ENCODE measurements at places on chromosomes 1 and 21.

DNA sequence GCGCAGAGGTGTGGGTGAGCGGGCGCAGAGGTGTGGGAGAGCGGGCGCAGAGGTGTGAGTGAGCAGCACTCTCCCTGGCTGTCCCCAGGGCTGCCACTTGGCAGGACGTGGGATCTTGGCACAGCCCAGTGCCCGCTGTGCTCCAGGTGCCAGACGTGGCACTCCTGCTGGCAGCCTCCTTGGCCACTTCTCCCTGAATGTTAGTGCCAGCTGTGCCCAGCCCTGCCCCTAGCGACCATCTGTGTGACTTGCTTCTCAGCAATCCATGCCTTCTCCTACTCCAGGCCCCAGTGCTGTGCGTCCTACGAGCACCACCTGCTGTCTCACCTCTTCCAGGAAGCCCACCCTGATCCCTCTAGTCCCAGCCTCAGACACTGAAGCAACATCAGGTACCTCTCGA lies 30.5 kb downstream of the KRTAP10-1 start:
- no peak for DNase-seq

DNA sequence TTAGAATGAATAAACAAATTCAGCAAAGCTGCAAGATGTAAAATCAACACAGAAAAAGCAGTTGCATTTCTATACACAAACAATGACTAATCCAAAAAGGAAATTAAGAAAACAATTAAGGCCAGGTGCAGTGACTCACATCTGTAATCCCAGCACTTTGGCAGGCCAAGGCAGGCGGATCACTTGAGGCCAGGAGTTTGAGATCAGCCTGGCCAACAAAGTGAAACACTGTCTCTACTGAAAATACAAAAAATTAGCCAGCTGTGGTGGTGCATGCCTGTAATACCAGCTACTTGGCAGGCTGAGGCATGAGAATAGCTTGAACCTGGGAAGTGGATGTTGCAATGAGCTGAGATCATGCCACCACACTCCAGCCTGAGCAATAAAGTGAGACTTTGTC lies 22.3 kb downstream of the THEM4 start:
- no peak for DNase-seq

- DNase-seq, result no peak
Observed at GRCh38 chr1:96238426-96238825, 483.2 kb upstream of the PTBP2 start.

GRCh38 chr21:34268493-34268892 lies 95.3 kb upstream of the KCNE2 start:
- no peak for DNase-seq

- no peak for DNase-seq
Observed at GRCh38 chr1:239315631-239316217, 70.6 kb upstream of the CHRM3 start.

DNA sequence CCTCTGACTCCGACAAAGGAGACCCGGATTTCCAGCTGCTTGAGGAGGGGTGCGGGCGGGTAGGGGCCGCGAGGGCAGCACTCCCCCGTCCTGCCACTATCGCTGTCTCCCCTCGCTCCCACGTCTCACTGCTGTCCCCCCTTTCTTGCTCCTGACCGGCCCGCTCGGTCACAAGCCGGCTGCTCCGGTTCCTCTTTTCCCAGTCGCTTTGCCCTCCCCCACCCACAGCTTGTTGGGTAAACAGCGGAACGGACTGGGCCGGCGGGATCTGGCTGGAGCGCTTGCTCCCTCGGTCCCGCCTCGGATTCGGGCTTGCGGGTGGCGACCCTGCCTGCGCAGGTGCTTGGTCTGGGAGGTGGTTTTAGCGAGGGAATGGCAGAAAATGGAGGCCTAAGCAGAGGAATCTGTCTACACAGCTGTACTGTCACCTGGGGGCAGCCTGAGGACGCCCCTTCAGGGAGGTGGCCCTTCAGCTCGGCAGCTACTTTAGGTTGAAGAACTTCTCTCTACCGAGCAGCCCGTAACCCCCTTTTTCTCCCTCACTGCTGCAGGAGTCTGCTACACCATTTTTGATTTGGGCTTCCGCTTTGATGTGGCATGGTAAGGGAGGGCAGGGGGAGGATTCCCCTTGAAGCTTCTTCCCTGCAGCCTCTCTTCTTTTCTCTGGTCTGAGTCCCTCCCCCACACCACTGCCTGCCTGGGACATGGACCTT lies 645 bp downstream of the ATP6V0B start:
- peak; percentile 27 for DNase-seq

DNA sequence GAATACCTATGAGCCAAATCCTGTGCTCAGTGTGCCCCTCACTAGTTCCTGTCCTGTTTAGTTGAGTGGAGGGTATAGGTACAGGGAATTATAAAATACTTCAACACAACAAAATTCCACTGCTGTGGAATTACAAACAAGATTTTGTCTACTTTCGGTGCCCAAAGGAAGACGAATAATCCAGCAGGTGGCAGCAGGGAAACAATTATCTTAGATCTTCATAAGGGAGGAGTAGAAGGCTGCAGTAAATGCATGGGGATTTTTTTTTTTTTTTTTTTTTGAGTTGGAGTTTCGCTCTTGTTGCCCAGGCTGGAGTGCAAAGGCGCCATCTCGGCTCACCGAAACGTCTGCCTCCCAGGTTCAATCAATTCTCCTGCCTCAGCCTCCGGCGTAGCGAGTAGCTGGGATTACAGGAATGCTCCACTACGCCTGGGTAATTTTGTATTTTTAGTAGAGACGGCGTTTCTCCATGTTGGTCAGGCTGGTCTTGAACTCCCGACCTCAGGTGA lies 2.0 kb upstream of the PIP5K1A start:
- peak; percentile 25 for DNase-seq

- DNase-seq, result peak; percentile 20
Observed at GRCh38 chr1:151934048-151934493, 24.8 kb upstream of the THEM4 start.

DNA sequence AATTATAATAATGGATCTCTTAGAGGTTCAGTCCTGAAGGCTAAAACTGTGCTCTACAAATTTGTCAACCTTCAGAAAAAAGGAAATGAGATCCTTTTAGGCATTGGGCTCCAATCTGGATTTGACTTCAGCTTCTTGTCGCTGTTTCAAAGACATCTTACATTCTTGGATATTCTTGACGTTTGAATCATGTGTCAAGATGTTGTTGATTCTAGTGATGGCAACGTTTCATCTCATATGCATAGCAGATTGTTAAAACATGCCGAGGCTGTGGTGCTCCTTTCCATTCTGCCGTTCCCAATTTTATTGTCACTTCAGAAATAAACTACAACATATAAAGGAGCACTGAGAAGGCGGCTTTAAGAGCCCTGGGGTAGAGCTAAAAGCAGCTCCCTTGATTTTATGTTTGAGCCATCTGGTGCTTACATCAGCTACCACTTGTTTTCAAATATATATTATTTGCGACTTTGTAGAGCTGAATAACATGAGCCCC lies 467.6 kb upstream of the ZRANB2 start:
- no peak for DNase-seq

GRCh38 chr21:31345136-31345535 lies 1.1 kb upstream of the TIAM1 start:
- DNase-seq, result no peak

- DNase-seq, result no peak
Observed at GRCh38 chr1:58062635-58063034, 483.9 kb downstream of the OMA1 start.

DNA sequence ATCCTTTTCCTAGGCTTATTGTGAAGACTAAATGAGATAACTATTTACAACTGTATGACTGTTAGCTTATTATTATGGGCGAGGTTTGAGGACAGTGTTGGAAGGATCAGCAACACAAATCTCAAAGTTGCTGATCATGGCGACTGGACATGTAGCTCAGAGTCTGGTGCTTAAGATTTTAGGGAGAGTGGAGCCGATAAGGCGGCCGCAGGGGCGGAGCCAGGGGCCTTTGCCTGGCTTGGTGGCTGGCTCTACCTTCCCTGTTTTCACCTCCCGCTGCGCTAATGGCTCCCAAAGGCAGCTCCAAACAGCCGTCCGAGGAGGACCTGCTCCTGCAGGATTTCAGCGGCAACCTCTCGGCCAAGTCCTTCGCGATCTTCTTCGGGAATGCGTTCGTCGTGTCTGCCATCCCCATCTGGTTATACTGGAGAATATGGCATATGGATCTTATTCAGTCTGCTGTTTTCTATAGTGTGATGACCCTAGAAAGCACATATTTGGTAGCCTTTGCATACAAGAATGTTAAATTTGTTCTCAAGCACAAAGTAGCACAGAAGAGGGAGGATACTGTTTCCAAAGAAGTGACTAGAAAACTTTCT lies 45.5 kb downstream of the GIPC2 start:
- no peak for DNase-seq

GRCh38 chr1:77825131-77825709 lies 45.8 kb downstream of the MIGA1 start:
- DNase-seq, result no peak

DNA sequence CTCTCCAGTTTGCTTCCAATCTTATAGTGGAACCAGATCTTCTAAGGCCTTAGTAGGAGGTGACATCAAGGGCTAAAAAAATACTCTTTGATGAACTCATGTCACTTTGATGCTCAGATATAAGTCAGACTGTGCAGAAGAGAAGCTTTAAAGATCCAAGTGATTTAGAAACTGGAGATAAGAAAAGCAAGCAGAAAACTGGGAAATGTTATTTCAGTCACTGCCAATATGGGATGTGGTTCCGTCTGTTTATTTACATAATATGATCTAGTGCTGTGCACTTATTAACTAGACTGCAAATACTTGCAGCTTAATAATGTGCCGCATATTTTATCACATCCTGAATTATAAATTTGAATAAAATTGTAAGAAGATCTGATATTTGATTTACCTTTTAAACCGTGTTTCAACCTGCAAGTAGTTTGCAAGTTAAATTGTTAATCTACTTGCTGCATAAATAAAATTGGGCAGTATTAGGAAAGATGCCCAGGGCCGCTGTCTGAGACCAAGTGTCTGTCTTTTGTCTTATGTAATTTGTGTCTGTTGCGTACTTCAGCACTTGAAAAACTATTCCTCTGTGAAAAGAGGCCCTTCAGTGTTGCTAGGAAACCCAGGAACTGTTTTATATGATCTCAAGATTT lies 29.6 kb downstream of the CXADR start:
- DNase-seq, result no peak

DNA sequence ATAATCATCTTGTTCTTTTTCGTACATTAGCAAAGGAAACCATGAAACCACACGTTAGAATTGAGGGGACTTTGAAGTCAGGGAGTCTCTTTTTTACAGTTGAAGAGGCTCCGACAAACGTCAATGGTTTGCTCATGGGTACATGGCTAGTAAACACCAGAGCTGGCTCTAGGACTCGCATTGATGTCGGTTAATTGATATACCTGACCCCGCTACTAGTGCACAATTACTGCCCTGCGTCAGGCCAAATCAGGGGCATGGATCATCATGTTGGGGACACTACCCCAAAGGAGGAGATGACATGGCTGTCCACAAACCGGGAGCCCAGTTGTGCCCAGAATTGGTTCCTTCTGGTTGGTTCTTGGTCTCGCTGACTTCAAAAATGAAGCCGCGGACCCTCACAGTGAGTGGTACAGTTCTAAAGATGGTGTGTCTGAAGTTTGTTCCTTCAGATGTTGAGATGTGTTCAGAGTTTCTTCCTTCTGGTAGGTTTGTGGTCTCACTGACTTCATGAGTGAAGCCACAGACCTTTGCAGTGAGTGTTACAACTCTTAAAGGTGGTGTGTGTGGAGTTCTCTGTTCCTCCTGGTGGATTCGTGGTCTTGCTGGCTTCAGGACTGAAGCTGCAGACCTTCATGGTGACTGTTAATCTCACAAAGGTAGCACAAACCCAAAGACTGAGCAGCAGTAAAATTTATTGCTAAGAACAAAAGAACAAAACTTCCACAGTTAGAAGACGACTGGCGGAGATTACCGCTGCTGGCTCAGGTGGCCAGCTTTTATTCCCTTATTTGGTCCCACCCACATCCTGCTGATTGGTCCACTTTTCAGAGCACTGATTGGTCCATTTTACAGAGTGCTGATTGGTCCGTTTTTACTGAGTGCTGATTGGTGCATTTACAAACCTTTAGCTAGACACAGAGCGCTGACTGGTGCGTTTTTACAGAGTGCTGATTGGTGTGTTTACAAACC lies 126.9 kb upstream of the ERRFI1 start:
- peak; percentile 51 for DNase-seq

DNA sequence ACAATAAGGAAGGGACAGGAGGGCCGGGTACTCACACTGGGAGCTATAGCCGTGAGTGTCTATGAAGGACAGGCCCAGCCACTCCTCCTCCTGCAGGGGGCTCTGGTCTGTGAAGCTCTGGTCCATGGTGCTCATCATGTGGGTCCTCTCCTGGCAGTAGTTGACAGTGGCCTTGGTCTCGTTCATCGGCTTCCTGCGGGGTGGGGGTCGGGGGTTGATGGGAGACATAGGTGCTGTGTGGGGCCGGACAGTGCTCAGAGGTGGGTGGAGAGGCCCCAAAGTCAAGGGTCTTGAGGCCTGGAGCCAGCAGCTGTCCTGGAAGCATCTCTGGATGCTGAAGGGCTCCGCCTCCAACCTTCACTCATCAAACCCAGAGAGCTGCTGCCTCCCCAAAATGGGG lies 260.4 kb downstream of the PTPRU start:
- DNase-seq, result no peak

- no peak for DNase-seq
Observed at GRCh38 chr1:55749975-55750627, 534.9 kb upstream of the USP24 start.

GRCh38 chr1:18913065-18913835 lies 10.9 kb upstream of the ALDH4A1 start:
- DNase-seq, result peak; percentile 62

DNA sequence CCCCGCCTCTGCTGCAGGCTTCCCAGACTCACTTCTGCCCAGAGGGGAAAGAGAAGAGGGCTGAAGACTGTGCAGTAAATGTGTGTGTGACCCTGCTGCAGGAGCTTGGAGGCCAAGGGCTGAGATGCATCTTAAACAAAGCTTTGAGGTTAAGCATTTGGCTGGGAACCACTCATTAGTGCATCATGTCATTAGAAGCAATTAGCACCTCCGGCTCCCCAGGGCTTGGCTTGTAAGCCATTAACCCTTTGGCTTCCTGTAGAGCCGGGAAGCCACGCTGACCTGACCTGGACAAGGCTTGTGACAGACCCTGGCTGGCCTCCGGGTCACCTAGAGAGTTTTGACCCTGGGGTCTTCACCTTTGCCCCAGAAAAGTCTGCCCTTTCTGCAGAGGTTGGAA lies 77.0 kb downstream of the CSMD2 start:
- DNase-seq, result no peak

GRCh38 chr1:199452627-199453026 lies 574.9 kb upstream of the NR5A2 start:
- no peak for DNase-seq

- DNase-seq, result no peak
Observed at GRCh38 chr1:169048043-169048442, 58.4 kb upstream of the ATP1B1 start.

DNA sequence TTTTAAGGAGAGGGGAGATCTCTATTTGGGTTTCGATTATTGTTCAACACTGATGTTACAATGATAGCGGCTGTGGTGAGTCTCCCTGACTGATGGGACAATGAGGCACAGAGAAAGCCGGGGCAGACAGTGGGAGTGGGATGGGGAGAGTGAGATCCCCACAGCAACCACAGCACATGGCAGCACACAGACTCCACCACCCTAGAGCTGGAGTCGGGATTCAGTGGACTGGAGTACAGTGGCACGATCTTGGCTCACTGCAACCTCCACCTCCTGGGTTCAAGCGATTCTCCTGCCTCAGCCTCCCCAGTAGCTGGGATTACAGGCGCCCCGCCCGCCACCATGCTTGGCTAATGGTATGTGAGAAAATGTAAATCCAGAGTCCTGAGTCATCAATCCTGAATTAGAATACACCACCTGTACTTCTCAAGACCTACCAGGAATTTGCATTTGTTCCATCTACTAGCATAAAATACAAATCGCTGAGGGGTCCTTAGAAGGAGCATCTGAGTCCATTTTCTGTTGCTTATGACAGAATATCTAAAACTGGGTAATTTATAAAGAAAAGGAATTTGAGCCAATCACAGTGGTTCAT lies 125.8 kb downstream of the TOMM20 start:
- no peak for DNase-seq
